Right ventricle myocardium inferior (tissue), 1 donor: ENCODE measurements at places on chromosomes 6 and 20.

DNA sequence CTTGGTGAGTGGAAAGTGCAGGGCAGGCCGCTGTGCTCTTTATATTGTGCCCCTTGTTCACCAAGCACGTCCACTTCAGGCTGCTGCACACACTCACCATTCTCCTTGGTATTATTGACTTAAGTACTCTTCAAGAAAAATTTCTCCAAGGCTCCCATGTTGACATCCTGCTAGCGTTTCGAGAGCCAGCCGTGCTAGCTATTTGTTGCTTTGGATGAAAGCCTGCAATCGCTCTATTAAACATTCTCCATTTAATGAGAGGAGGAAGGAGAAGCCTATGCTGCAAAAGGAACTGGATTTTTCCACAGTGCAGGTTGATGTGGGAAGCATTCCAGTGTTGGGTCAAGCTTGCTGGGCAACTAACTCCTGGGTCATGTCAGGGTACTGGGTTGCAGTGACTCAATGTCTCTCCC lies 113.5 kb downstream of the CD83 start:
- DNase-seq = no peak

DNA sequence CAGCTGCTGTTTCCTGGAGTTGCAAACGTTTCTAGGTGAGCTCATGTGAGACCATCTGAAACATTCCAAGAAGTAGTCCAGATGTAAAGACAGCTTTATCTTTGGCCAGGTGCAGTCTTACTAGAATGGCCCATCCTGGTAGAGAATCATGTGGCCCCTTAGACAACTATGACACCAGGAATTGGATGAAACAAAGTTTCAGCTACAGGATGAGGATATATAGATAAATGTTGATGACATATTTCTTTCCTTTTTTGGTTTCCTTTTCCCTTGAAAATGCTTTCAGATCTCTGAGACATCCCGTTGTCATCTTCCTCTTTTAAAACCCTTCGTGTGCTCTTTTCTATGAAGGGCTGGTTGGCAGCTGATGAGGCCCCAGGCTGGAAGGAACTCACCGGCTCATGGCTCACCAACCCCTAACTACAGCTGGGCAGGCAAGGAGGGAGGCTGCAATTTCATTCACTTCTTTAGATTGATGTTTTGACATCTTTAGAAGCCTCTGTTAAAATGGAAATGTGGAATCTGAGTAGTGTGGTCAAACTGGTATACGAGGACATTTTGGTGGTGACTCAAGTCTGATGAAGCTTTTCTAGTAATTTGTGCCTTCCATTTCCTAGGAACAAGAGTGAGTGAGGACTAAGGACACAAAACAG lies 167.9 kb upstream of the TNFAIP3 start:
- DNase-seq = no peak

DNA sequence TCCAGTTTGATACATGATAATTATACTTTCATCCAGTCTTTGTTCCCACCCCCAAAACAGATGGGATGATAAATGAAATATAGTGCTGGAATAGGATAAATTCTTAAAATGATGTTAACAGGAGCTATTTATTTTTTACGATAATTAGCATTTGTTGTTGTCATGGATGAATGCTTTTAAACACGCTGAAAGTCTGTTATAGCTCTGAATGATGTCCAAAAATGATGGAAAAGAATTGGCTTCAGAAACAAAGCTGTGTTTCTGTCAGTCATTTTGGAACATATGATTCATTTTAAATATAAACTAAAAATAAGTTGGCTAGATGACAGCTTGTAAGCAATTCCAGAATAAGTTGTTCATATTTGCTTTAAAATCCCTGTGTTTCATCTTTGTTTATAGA lies 237.4 kb downstream of the GRIK2 start:
- DNase-seq = no peak

- no peak for DNase-seq
These were observed 88.4 kb downstream of the HACE1 start for GRCh38 chr6:104771258-104771832.

- DNase-seq = no peak
These were observed 18.5 kb downstream of the CHD6 start for GRCh38 chr20:41599699-41600104.

GRCh38 chr6:117564681-117565080 lies 37.6 kb downstream of the GOPC start:
- no peak for DNase-seq

DNA sequence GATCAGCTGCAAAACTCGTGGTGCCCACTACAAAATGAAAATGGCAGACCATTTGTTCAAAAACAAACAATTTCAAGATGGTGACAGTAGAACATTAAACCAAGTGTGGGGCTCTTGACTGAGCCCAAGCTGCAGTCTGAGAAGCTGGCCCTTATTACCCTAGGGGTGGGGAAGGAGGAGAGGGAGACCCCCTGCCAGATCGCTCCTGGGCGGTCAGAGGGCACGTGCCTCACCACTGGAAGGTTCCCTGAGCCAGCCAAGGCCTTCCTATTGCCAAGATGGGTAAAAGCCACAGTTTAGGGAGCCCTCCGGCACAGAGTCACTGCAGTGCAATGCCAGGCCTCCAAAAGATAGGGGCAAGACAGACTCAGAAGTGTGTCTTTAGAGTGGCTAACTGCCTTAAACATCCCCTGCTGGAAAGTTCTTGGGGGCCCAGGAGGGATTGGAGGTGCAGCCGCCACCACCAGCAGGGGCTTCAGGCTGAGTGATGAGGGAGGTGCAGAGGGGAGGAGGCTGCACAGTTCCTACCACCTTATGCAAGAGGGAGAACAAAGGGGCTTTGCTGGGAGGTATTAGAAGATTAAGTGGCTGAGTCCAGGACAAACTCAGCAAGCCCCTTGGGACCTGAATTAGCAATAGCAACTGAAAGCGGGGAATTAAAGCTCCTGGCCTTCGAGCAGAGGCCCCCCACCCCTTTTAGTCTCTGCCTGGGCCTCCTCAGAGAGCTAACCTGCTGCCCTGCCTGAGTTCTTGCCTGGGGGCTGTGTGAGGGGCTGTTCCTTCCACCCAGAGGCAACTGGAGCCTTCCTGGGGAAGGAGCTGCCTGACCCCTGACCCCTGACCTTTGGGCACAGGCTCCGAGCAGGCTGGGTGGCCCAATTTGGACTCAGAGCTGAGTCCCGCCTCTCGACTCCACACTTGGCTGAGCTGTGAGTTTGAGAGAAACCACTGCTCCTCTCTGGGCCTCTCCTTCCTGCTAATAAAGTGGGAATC lies 88.4 kb downstream of the VEGFA start:
- no peak for DNase-seq
